ENCODE measurements at places on chromosomes 1 and 21. TPM values are rescaled to one million over a fixed set of nuclear protein-coding genes. Genes with fewer than 3 reads are reported as not detected.

The TMEM82 gene
- not detected for total RNA-seq

The PROX1 gene
- total RNA-seq = 0.17 TPM

The ITLN2 gene
- total RNA-seq = not detected

The KCNA3 gene
- not detected for total RNA-seq

The SPRR5 gene
- not detected for total RNA-seq

The HUNK gene
- total RNA-seq = 1.8 TPM

The OR2L3 gene
- total RNA-seq = not detected

The ZFP69 gene
- 3.0 TPM for total RNA-seq

The VWA5B1 gene
- total RNA-seq = 0.05 TPM

The UMODL1 gene
- total RNA-seq = not detected
